WTC11 (cell line): ENCODE measurements at places on chromosomes 12 and 14.

DNA sequence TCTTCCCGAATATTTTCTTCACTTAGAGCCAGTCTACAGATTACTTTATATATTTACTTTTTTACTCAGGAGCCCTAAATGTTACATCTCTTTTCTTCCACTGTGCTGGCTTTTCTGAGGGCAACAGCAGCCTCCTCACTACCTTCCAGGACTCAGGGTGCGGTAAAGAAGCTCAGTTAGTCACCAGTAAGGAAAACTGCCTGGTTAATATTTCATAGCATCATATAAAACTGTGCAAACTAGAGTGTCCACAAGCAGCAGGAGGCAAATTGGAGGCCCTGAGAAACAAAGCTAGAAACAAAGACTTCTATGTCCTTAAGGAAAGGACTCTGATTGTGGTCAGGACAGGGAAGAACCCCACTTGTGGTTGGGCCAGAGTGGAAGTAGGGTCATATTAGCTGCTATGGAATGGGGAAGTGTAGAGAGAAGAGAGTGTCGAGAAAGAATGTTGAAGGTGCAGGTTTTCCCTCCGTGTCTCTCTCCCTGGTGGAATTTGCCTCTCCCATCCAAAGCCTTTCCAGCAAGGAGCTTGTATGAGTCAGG is 220.1 kb downstream of the SLC15A4 start:
- no peak for DNase-seq

DNA sequence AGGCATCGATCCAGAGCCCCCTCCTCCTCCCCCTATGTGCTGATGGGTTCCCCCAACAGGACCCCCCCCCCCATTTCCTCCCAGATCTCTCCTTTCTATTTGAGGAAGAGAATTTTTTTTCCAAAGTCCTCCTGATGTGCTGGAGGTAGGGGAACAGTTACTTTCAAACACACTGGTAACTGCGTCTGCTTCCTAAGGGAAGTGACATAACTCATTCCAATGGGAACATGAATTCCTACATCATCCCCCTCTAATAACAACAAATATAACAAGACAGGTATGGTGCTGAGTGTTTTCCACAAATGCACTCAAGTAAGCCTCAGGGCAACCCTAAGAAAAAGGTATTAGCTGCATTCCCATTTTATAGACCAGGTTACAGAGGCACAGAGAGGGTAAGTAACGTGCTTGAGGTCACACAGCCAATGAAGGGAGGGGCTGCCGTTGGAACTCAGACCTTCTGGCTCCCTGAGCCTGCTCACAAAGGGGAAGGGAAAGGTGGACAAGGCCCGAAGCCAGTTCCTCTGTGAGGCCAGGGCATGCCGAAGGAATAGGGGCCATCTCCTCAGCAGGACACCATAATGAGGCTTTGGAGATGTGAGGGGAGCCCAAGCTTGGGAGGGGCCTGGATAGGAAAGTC is 121.1 kb upstream of the NCOR2 start:
- DNase-seq = no peak

- DNase-seq = peak; percentile 35
Measured at GRCh38 chr12:22860926-22861325, 236.0 kb downstream of the ETNK1 start.

DNA sequence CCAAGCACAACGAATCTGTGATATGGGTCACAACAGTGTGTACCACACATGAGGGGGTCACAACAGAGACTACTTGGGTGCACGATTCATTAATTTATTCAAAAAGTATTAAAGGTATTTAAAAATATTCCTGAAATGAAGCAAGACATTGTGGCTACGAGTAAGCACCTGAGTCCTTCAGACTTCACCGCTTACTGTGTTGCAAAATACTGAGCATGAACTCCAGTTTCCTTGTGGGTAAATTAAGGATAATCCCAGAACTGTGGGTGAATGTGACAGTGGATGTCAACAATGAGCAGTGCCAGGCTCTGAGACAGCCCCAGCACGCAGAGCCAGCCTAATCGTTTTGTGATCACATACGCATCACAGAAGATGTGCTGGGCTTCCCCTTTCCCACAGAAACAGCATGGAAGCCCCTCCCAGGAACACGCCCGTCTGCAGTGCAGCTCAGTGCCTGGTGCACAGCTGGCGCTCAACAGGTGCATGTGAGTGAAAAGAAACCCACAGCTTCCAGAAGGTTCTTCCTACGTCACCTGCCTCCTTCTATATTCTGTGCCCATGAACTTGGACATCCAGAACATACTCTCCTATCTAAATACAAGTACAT is 29.1 kb downstream of the CDC42BPB start:
- DNase-seq = no peak

DNA sequence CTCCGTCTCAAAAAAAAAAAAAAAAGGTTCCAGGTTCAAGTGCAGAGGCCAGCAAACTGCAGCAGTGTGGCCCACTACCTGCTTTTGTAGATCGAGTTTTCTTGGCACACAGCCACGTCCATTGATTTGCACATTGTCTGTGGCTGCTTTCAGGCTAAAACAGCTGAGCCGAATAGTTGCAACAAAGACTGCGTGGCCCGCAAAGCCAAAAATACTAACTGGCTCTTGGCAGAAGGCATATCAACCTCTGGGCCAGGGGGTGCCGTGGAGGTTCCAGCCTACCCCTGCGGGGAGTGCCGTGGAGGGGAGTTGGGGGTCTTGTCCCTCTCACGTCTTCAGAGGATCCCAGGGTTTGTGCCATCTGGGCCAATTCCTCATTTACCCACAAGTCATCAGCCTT is 170.1 kb downstream of the ADGRD1 start:
- no peak for DNase-seq

- DNase-seq = no peak
Measured at GRCh38 chr14:104993306-104993705, 7.7 kb downstream of the CLBA1 start.

- DNase-seq = no peak
Measured at GRCh38 chr12:43336962-43337555, 214.9 kb downstream of the ADAMTS20 start.

GRCh38 chr14:43647302-43647701 is 859.8 kb downstream of the FSCB start:
- DNase-seq = peak; percentile 54

DNA sequence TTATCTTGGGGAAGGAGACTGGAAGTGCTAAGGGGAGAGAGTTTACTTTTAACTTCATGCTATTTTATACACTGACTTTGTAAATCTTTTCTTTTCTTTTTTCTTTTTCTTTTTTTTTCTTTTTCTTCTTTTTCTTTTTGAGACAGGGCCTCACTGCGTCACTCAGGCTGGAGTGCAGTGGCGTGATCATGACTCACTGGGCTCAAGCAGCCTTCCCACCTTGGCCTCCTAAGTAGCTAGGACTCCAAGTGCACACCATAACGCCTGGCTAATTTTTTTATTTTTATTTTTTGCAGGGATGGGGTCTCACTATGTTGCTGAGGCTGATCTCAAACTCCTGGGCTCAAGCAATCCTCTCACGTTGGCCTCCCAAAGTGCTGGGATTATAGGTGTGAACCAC is 294.6 kb upstream of the PRICKLE1 start:
- no peak for DNase-seq

- no peak for DNase-seq
Measured at GRCh38 chr12:52132754-52133161, 53.3 kb downstream of the SMIM41 start.

DNA sequence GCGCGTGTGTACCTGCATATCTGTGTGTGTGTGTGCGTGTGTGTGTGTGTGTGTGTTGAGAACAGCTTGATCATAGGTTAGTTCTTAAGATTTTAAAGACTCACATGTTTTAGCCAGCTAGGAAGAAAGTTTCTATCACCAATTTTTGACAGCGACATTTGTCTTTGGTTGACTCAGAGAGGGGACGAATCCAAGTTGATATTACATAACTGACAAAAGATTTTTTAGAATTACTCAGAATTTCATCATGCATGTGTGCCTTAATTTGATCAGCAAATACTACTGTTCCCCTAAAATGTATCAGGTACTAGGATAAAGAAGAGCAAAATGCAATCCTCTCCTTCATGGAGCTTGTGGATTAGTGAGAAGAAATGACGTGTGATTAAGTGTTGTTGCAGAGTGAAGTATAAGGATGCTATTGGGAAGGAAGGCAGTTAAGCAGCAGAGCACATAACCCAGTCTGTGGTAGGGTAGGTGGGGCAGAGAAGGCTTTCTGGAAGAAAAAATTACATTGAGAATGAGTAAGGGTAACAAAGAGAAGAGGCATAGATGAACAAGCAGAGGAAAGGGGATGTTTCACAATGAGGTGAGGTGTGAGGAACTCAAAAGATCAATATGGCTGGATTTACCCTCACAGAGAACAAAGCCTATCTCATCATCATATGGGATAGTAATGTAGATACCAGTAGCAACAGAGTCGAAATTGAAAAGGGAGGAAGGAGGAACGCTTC is 77.5 kb downstream of the ELK3 start:
- no peak for DNase-seq

GRCh38 chr12:62724947-62725451 is 210.0 kb downstream of the PPM1H start:
- peak; percentile 32 for DNase-seq

DNA sequence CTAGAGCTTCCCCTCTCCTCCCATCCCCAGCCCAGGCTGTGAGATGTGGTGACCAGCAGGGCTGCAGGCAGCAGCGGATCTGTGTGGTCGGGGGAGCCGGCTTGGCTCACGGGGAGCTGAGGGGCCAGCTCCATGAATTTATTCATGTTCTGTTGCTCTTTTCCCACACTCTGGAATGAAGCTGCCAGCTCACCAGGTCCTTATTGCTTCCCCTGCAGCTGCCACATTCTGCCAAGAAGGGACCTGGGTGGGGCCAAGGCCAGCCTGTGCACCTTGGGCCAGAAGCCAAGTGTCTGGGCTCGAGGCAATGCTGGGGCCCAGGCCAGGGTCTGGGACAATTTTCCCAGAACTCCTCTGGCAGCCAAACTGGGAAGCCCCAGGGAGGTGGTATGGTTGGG is 2.5 kb upstream of the C1QL4 start:
- DNase-seq = peak; percentile 49

DNA sequence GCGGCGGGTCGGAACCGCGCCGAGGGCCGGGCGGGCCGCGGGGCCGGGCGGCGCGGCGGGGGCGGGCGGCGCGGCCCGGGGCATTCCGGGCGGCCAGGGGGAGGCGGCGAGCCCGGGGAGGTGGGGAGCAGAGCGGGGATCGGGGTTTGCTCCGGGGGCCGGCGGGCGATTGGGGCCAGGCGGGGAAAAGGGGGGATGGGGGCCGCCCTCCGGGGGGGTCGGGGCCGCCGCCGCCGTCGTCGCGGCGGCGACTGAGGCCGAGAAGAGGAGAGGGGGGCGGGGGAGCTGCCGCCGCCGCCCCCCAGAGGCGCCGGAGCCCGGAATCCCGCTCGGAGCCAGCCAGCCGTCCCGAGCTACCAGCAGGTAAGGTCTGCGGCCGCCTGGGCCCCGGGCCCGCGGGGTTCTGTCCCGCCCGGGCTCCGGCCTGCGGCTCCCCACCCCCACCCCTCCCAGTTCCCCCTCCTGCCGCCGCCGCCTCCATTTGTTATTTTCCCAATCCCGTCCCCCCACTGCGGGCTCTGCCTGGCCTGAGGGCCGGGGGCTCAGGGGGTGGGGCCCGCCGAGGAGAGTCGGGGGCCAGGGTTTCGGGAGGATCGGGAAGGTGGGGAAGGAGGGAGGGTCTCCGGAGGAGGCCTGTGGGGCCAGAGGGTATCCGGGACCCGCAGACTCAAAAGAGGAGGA is 403 bp downstream of the ATN1 start:
- DNase-seq = no peak

DNA sequence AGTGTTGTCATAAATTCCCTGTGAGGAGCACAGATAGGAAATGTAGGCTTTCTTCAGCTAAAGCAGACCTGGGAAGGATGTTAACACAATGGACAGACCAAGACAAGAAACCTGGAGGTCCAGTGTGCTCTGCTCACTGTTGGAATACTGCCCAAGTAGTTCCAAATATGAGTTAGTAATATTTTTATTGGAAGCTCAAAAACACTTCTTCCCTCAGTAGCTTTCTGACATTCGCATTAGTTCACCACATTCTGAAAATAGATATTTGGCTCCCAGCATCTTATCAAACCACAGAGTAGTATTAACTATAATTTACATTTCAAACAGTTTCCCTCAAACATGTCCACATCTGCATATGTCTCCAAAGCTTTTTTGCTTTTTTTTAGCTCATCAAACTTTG is 74.8 kb upstream of the PYGL start:
- DNase-seq = no peak

DNA sequence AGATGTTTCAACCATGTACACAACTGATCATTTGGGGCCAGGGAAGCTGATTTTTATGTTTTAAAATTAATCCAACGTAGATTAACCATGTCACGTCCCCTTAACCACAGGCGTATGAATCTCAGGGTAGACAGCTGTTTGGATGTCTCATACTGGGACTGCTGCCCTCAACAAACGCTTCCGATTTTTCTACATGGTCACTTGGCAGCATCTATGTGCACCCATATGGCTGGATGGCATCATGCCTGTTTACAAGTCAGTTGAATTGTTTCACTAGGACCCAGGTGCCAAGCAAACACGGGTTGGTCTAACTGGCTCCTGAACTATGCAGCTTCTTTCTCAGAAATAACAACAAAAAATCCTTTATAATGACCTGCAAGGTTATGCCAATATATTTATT is 393.8 kb downstream of the NPAS3 start:
- DNase-seq = no peak

DNA sequence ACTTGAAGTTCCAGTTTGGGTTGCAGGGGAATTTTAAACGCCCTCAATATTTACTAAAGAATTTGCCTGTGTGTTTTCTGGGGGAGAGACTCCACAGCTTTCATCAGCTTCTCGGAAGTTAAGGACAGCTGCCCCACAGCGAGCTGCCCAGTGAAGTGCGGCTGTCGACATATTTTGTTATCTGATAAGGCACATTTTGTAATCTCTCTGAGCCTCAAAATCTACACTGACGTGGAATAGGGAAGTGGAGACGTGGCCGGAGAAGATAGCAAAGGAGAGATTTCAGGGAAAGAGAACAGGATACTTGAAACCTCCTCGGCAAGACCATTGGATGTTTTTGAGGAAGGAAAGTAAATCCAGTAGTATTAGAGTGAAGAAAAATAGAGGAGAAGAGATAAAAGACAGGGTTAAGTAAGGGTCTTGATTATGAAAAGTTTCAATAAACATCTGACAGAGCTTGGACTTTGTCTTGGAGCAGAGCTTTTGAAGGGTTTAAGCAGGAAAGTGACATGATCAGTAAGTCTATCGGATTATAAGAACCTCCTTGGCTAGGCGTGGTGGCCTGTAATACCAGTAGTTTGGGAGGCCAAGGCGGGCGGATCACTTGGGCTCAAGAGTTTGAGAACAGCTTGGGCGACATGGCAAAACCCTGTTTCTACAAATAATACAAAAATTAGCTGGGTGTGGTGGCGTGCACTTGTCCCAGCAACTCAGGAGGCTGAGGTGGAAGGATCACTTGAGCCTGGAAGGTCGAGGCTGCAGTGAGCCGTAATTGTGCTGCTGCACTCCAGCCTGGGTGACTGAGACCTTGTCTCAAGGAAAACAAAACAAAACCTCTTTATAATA is 1.1 kb downstream of the POLR3B start:
- no peak for DNase-seq

- no peak for DNase-seq
Measured at GRCh38 chr14:40113671-40114070, 681.4 kb upstream of the FBXO33 start.
